Suprapubic skin (tissue), 4 donors: ENCODE measurements at places on chromosomes 12 and 14. TPM values are rescaled to one million over a fixed set of nuclear protein-coding genes. Genes with fewer than 3 reads are reported as not detected.

- no peaks in the 10 kb centered on the region for H3K27me3 ChIP-seq
- H3K36me3 ChIP-seq: no peaks in the 10 kb centered on the region
- H3K27ac ChIP-seq: no peak overlapping the region
These were observed 10.0 kb downstream of the DNAH10 start for GRCh38 chr12:123772074-123772473.

DNA sequence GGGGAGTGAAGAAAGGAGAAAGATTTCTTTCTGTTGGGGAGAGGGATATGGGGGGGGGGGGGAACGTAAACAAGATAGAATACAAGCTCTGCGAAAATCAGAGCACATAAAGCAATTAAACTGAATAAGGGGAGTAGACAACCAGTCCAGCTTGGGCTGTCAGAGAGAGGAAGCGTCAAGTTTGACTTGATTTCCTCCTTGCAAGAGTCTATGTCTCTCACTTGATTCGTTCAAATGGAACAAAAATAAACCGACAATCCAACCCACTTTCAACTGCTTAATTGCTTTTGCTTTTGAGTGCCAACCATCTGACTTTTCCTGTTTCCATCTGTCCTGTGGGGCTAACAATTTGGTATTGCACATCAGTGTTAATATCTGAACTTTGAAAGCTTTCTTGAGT is 942 bp downstream of the SYT1 start:
- DNase-seq: no peak
- H3K27ac ChIP-seq: no peak overlapping the region
- H3K36me3 ChIP-seq: no peaks in the 10 kb centered on the region
- peaks cover 21% of the 10 kb centered on the region for H3K4me1 ChIP-seq
- H3K27me3 ChIP-seq: peaks cover 30% of the 10 kb centered on the region
- H3K4me3 ChIP-seq: peak overlapping the region; percentile 48

- H3K4me1 ChIP-seq: no peaks in the 10 kb centered on the region
- H3K27ac ChIP-seq: no peak overlapping the region
- no peak for DNase-seq
- no peaks in the 10 kb centered on the region for H3K27me3 ChIP-seq
These were observed 62.5 kb downstream of the TPH2 start for GRCh38 chr12:72000969-72001648.

GRCh38 chr12:124543590-124544310 is 23.7 kb downstream of the NCOR2 start:
- peak; percentile 62 for DNase-seq
- H3K27ac ChIP-seq: peak overlapping the region; percentile 50
- no peaks in the 10 kb centered on the region for H3K27me3 ChIP-seq
- H3K4me3 ChIP-seq: no peak overlapping the region
- no peaks in the 10 kb centered on the region for H3K36me3 ChIP-seq
- H3K4me1 ChIP-seq: peaks cover 76% of the 10 kb centered on the region

DNA sequence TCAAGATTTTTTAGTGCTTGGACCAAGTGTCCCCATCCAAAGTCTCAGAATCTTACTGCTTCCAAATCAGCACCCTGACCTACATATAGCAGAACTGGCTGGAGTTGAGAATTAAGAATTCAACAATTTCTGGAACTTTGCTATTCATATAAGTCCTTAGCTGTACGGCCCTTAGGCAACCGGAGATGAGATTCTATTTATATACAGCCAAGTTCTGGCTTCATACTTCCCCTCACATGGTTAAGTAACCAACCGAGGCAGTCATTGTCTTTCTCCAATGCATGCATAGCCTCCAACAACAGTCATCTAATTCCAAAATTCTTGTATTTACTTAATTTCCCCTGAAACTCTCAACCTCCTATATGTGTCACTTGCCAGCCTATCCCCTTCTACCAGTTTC is 76.6 kb downstream of the SINHCAF start:
- H3K27ac ChIP-seq: no peak overlapping the region
- H3K36me3 ChIP-seq: no peaks in the 10 kb centered on the region
- no peak for DNase-seq
- H3K4me1 ChIP-seq: no peaks in the 10 kb centered on the region
- H3K4me3 ChIP-seq: no peak overlapping the region

Gene KRT73
- 10.4 TPM for total RNA-seq

Gene KRT8
- 58.1 TPM for total RNA-seq
